AG08395 (cell line): ENCODE measurements at places on chromosomes 12 and 14.

- DNase-seq, result peak; percentile 81
These were observed 46.1 kb downstream of the CYP46A1 start for GRCh38 chr14:99729991-99730875.

DNA sequence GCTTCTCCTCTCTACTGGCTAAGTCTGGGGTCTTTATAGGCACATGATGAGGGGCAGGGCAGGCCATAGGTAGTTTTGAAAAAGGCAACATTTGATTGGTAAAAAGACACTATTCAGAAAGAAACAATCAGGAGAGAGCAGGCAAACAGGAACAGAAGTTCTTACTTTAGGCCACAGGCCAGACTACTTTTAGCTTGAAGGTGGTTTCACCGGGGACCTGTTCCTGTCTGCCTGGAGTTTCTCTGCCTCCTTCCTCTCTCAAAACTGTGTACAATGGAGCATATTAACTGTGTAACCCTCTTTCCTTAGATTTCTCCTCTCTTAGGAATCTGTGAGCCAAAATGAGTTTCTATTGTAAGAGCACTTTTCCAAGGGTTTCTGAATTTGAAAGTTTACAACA lies 167.9 kb upstream of the AVPR1A start:
- no peak for DNase-seq

DNA sequence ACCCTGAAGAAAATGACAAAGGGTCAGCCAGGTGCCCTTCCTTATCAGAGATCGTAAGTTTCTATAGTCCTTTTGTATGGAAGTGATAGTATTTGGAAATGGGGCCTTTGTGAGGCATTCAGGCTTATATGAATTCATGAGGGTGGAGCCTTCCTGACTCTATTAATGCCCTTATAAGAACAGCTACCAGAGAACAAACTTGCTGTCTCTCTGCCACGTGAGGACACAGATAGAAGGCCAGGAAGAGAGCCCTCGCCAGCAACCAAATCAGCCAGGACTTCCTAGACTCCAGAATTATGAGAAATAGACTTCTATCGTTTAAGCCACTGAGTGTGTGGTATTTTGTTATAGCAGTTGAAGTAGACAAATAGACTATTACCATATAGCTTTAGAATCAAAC lies 36.7 kb downstream of the TRMT5 start:
- DNase-seq, result no peak

GRCh38 chr14:52377940-52378339 lies 63.8 kb downstream of the PTGER2 start:
- DNase-seq, result no peak

DNA sequence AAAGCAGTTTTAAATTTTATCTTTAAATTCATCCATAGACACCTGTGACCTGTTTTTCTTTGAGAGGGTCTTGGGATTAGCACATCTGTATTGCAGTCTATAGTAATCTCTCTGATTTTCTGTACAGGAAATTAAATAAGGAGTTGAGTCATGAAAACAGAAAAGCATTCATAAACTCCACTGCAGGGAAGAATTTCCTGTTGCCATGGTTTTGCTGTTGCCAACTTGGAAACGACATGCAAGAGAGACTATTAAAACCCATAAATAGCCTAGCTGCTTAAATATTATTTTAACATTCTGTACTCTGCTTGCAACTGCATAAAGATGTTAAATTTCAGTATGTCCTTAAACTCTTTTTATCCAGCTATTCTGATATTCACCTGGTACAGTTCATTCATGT lies 281.0 kb upstream of the RGS6 start:
- DNase-seq, result peak; percentile 77
